ENCODE measurements at places on chromosomes 5 and 9.

DNA sequence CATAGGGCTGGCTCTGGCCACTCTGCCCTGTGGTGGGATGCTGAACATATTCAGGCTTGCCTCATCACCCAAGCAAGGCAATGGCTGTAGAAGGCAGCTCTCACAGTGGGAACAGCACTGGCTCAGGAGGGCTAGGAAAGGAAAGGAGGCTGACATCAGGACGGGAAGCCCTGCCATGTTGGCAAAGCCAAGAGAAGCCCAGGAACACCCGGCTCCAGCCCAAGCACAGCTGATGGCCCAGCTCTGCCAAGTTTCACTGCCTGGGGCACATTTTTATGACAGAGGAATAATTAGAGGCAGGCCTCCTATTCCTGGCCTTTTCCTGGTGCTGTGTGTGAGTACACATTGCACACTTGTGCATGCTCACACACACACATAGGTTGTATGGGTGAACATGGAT, 163.6 kb upstream of the SMIM23 start:
- DNase-seq = no peak

DNA sequence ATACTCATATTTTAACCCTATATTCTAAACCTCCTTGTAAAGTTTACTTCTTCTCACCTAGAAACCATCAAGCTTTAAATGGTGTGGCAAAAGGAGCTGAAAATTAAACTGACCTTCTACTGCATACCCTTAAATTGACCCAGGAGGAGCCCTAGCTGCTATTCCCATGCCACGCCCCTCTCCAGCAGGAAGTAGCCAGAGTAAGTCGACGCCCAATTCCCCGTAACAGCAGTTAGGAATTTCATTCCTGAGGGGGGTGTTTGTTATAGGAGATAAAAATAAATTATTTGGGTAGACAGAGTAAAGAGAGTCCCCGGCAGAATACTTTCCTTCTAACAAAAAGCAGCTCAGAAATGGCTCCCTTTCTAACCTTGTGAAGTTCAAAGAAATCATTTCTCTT, 111.8 kb upstream of the FAM174A start:
- no peak for DNase-seq

DNA sequence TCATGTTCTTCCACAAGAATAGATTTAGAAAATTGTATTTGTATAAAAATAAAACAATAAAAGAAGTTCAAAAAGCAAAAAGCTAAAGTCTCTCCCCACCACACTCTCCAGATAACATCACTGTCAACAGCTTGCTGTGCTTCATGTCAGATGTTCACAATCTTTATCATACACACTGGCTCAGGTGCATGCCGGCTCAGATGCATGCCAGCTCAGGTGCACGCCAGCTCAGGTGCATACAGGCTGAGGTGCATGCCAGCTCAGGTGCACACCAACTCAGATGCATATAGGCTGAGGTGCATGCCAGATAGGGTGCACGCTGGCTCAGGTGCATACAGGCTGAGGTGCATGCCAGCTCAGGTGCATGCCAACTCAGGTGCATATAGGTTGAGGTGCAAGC, 26.5 kb downstream of the SEMA4D start:
- no peak for DNase-seq

GRCh38 chr5:108339220-108339619, 42.7 kb downstream of the FBXL17 start:
- no peak for DNase-seq

DNA sequence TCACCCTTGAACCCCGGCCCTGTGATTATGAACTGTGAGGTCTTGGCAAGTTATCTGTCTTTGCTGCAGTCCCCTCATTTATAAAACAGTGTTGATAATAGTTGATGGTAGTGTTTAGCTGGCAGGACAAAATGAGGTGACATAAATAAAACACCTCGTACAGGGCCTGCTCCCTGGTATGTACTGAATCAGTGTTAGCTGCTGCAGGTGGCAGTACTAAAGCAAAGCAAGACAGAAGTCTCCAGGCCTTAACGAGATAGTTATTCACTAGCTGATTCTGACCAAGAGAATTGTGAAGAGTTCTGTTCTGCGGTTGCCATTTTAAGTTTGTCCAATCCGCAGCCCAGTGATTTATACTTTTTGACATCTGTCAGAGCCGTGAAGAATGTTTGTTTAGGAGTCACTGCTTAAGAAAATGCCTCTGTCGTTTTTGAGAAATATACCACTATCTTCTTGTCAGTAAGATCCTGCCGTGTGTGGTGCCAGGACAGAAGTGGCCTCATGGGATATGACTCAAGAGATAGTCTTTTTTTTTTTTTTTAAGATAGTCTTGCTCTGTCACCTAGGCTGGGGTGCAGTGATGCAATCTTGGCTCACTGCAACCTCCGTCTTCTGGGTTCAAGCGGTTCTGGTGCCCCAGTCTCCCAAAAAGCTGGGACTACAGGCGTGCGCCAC, 75.9 kb downstream of the KDM4C start:
- DNase-seq = no peak

DNA sequence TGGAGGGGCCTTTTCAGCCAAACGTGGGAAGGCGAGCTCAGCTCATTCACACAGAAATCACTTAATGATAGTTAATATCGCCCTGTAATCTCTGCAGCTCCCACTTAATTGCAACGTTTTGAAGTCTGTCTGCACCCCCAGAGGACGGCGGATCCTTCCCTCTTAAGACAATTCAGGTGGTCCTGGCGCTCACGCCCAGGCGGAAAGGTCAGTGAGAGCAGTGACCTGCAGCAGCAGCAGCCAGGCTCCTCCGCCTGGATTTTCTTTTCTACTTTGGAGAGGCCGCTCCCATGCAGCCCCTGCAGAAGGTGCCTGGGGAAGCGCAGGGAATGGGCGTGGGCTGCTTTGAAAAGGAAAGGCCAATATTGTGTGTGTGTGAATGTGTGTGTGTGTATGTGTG, 400.9 kb upstream of the IRX1 start:
- DNase-seq = no peak

GRCh38 chr9:126462617-126463016, 136.0 kb downstream of the MVB12B start:
- no peak for DNase-seq

- DNase-seq = no peak
Observed at GRCh38 chr9:75181750-75182149, 93.4 kb downstream of the OSTF1 start.

DNA sequence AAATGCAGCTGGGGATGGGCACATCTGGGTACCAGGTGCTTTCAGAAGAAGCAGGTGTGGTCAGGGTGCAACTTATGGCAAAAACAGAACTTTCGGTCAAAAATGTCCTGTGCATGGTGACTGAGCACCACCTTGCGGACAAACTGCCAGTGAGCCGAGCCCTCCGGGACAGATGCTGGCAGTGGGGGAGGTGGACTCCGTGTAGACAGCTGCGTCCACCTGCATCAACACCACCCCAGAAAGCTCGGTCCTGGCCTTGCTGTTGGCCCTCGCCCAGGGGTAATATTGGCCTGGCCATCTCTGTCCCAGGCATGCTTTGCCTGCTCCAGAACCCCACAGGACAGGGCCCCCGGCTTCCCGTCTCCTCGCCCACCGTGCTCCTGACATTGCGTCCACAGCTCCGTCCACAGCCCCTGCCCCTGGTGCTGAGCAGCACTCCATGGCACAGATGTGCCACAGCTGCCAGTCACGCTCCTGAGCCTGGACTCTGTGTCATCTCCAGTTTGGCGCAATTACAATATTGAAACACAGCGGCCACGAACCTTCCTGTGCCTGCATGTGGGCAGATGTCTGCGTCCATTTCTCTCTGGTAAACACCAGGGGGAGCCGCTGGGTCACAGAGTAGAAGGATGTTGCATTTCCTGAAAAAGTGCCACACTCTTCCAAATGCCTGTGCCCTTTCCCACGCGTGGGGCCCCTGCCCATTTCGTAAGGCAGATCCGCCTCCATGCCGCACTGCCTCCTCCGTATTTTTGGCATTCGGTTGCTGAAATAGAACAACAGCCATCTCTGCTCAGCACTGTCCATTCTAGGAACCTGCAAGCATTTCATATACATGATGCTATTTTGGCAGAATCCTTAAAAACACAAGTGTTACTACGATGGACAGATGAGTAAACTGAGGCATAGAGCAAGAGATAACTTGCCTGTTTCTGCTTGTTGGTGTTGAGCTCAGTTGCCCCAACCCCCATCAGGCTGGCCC, 33.4 kb upstream of the SLC6A19 start:
- peak; percentile 15 for DNase-seq

- no peak for DNase-seq
Observed at GRCh38 chr9:101792475-101792874, 54.0 kb upstream of the GRIN3A start.

DNA sequence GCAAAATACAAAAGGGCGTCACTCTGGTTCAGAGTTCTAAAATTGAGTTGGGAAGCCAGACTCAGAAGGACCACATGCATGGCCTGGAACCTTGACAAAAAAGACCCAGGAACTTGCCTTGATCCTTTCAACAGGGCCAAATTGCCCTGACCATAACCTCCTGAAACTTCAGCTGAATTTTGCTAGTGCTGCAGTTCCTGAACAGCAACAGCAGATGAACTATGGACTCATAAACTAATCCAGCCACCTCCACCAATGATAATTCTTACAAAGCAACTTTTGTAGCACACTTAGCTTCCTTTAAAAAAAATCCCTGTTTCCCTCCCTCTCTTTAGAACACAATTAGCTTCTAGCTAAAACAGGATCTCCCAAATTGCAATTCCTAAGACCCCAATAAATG, 155.9 kb downstream of the MAT2B start:
- no peak for DNase-seq

- DNase-seq = no peak
Observed at GRCh38 chr5:107704681-107705401, 34.1 kb upstream of the EFNA5 start.

GRCh38 chr5:122846051-122846550, 688 bp downstream of the SNX24 start:
- DNase-seq = no peak

DNA sequence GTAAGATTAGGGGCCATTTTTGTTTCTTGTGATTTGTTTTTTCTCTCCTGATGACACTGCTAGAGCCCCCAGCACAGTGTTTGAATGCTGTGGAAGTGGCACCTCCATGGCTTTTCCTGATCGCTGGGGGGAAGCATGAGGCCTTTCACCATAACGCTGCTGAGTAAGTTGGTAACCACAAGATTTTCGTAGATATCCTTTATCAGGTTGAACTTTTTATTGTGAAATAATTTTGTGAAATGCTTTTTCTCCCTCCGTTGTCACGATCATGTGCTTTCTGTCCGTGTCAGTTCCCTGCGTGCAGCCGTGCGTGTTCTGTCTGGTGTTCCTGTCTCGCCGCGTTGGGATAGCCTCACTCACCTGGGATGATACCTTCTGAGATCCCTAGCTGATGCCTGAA, 59.4 kb downstream of the EHMT1 start:
- no peak for DNase-seq

DNA sequence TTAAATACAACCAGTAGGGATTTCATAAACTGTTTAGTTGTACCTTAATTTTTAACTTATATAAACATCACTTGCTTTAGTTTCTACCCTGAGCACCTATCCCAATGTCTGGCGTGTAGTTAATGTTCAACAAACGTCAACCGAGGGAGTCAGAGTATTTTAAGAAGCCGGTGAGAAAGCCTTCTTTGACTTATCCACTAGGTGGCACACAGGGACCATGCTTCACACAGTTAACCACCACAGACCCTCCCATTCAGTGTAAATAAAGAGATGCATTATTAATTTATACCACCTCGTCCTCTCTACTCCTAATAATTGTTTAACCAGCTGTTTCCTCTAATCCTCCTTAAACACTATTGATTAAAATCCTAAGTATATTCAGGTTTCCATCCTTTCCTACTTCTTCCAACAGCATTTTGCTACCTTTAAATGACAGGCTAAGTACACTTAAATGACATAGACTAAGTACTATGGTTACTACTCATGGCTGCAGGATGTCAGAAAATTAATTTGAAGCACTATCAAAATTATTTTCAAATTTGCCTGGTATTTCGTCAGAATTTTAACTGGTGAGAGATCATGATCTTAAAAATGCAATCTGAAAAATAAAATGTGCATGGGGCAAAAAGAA, 2.3 kb downstream of the HAPLN1 start:
- DNase-seq = peak; percentile 71

DNA sequence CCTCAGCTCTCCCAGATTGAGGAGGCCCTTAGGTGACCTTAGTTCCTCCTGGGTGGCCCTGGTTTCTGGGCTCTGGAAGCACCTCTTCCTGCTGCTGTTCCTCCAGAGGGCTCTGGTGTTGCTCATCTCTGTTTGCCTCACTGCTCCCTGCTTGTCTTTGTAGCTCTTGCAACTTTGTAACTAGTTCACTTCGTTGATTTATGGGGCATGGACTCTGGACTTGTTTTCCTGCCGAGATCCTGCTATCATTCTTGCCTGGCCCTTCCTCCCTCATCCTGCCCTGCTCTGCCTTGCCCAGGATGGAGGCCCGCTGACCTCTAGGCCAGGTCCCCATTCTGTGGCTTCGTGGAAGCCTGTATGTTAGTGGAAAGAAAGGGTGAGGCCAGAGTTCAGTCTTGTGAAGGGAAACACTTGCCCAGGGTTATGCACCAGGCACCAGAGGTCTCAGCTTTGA, 169.3 kb downstream of the MACROH2A1 start:
- DNase-seq = no peak

GRCh38 chr9:137049544-137050449, 3.8 kb upstream of the NPDC1 start:
- DNase-seq = peak; percentile 37

- peak; percentile 46 for DNase-seq
Observed at GRCh38 chr5:88391116-88391515, 122.5 kb upstream of the TMEM161B start.

GRCh38 chr9:125524583-125525355, 182.2 kb downstream of the MAPKAP1 start:
- no peak for DNase-seq

DNA sequence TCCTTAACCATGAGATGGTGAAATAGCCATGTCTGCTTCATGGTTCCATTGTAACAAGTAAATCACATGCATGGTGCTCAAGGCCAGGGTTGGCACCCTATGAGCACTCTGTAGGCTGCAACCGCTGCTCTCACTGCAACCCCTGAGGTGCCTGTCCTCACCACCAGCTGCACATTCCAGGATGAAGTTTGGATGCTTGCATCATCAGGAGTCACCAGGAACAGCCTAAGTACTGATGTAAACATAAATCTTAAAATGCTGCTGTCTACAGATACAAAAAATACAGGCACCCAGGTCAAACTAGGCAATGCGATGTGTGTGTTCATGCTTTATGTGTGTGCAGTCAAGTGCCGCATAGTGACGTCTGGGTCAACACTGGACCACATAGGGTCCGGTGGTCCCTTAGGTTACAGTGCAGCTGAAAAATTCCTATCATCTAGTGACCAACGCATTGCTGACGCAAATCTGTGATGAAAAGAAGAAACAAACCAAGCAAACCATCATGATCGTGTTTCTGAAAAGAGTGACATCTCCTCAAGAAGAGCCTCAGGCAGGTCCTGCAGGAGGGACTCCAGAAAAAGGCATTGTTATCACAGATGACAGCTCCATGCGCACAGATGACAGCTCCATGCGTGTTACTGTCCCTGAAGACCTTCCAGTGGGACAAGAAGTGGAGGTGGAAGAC, 234.8 kb downstream of the AUH start:
- no peak for DNase-seq
